ENCODE measurements at places on chromosomes 1 and 21.

DNA sequence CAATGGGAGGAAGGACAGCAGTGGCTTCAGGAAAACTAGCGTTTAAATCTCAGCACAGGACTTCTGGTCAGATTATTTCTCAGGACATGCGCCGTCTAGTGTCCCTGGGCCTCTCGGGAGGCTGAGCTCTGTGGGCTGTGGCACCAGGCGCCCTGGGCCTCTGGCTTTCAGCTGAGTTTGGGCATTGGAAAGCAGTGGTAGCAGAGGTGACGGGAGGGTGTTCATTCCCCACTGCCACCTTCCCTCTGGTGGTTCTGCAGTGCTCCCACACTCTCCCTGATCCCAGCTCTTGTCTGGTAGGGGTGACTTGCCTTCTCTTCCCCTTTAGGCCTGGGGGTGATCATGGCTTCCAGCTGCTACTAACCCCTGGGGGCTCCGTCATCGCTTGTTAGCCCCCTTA lies 42.2 kb upstream of the USP1 start:
- DNase-seq: no peak

DNA sequence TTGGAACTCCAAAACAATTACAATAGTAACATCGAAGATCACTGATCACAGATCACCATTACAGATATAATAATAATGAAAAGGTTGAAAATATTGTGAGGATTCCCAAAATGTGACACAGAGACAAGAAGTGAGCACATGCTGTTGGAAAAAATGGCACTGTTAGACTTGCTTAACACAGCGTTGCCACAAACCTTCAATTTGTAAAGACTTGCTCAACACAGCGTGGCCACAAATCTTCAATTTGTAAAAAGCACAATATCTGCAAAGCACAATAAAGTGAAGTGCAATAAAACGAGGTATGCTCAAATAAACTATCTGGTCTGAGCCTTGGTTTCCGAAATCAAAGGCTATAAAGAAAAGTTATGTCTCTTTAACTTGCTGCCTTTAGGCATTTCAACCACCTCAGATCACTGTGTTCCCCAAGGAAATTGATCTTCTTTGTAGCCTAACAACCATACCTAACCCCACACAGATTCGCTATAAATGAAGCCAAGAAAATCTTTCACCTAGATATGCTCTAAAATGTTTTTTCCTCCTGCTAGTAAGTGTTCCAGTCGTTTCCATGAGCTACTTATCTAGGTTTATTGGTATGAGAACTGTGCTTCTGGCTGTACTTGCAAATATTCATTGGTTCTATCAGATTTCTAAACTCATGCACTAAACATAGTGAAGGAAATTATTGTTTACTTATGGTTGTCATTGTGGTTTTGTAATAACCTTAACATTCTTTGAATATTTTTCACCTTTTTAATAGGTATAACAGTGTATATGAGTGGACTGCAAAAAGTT lies 13.1 kb upstream of the LPGAT1 start:
- DNase-seq: no peak

- no peak for DNase-seq
These were observed 635.1 kb downstream of the PTPRC start for GRCh38 chr1:199273837-199274379.

DNA sequence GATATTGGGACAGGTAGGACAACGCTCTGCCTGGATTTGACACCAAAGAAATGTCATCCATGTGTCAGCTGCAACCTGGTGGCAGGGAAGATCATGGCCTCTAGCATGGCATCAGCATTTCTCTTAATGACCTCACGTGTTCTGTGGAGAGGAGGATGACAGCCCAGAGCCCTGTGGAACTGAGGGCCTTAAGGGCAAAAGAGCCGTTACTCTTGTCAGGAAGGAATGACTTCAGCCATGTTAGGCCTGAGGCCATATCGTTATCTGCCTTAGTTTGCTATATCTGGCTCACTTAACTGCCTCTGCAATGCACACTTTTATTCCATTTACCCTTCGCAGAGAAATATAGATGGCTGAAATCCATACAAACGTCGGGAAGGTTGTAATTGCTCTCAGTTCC lies 83.2 kb upstream of the PBX1 start:
- DNase-seq: no peak

DNA sequence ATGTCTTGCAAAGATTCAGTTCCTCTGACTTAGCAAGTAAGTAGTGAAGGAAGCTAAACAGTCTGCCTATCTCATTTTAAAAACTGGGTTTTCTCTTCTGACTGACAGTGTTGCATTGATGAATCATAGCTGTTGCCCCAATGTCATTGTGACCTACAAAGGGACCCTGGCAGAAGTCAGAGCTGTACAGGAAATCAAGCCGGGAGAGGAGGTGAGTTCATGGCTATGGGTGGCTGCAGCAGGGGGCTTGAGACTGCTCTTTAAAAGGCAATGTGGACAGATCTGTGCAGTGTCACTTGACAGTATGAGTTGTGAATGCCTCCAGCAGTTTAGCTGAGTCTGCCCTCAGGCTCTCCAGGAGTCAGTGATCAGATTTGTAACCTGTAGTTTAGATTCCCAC lies 46.6 kb downstream of the SMYD2 start:
- DNase-seq: no peak

DNA sequence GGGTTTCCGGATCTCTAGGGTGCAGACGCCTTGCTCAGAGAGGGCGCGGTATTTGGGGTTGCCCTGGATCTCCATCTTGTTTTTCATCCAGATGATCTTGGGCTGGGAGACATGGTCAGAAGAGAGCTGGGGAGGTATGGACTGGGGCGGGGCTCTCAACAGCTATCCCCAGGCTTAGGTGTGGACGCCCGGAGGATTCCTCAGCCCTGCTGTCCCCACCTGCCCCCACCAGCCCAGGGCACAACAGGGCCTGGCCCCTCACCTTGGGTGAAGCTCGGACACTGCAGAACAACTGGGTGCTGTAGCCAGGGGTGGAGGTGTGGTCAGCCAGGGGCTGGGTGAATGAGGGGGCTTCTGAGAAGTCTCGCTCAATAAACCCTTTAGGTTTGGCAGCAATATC lies 6.6 kb downstream of the MYBPH start:
- DNase-seq: no peak

DNA sequence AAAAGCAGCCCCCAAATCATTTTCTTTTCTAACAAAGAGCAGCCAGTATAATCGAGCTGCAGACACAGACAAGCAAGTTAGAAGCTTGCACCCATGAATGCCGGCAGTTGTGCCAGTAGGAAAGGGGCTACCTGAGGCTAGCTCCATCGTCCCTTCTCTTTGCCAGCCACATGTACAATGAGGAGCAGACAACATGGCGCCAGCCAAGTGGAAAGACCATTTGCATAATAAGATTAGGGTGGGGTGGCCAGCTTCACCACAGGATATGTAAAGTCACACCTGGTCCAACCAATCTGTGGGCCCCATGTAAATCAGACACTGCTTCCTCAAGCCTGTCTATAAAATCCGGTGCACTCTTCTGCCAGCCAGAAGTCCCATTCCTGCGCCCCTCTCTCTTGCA lies 103.7 kb downstream of the CCDC185 start:
- DNase-seq: no peak

DNA sequence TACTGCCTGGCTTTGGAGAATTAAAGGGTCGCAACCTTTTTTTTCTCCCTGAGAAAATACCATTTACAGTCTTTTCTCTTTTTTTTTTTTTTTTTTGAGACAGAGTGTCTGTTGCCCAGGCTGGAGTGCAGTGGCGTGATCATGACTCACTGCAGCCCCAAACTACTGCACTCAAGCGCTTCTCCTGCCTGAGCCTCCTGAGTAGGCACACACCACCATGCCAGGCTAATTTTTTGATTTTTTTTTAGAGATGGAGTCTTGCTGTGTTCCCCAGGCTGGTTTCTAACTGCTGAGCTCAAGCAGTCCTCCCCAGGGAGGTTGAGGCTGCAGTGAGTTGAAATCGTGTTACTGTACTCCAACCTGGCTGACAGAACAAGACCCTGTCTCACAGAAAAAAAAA lies 24.6 kb downstream of the UBE4B start:
- no peak for DNase-seq

GRCh38 chr1:173861731-173862145 lies 6.1 kb downstream of the GAS5 start:
- no peak for DNase-seq

DNA sequence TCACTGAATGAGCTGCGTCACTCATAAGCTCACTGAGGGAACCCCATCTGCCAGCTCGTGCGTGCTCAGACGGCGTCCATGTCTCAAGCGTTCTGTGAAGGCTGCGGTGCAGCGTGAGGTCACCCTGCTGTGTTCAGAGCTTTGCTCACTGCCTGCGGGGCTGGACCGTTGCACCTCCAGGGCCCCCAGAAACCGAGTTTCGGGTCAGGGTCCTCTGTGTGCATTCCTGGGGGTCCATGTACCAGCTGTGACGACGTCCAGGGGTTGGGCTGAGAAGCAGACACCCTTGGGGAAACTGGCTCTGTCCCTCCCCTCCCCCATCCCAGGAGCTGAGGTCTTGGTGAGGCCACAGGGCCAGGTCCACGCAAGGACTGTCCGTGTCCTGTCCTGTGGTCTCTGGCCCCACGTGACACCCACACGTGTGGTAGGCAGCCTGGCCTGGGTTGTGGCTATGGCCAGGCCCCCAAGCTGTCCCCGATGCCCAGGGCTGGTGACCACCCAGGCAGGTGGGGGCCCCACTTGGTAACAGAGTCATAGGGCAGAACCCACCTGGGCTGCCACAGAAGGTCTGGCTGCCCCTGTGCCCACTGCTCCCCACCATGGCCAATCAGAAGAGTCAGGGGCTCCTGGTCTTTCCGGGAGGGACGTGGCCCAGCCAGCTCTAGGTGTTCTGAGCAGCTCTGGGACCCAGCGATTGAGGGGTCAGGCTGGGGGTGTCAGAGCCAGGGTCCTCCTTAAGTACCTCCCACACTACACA lies 24.4 kb downstream of the FTCD start:
- DNase-seq: no peak

DNA sequence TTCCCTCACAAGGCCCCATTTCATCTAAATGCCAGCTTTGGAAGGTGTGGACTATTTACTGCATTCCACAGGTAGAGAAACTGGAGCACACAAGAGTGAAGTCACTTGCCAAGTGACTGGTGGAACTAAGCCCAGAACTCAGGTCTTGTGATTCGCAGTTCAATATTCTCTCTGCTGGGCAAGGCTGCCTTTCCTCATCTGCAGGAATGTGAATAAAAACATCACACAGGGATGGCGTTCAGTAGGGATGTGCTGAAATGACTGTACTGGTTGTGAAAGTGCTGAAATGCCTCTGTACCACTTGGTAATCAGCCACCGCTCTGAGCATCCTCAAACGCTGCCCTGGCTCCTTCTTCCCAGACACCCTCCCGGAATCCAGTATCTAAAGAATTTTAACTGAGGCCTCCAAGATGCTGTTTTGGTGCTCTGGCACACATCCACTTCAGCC lies 145.6 kb downstream of the HIVEP3 start:
- DNase-seq: no peak

DNA sequence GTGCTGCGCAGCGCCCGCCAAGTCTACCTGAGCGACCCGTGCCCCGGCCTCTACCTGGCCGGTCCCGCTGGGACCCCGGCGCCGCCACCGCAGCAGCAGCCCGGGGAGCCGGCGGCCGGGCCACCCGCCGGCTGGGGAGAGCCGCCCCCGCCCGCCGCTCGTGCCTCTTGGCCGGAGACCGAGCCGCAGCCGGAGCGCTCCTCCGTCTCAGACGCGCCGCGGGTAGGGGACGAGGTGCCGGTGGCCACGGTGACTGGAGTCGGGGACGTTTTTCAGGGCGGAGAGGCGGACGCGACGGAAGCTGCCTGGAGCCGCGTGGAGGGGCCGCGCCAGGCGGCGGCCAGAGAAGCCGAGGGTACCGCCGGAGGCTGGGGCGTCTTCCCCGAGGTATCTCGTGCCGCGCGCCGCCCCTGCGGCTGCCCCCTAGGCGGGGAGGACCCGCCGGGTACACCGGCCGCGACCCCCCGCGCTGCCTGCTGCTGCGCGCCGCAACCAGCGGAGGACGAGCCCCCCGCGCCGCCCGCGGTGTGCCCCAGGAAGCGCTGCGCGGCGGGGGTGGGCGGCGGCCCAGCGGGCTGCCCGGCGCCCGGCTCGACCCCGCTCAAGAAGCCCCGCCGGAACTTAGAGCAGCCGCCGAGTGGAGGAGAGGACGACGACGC lies 646 bp downstream of the IER5 start:
- DNase-seq: peak; percentile 57

GRCh38 chr1:246157516-246157915 lies 349.6 kb downstream of the SMYD3 start:
- no peak for DNase-seq

GRCh38 chr1:192123212-192123611 lies 35.0 kb upstream of the RGS18 start:
- DNase-seq: no peak

DNA sequence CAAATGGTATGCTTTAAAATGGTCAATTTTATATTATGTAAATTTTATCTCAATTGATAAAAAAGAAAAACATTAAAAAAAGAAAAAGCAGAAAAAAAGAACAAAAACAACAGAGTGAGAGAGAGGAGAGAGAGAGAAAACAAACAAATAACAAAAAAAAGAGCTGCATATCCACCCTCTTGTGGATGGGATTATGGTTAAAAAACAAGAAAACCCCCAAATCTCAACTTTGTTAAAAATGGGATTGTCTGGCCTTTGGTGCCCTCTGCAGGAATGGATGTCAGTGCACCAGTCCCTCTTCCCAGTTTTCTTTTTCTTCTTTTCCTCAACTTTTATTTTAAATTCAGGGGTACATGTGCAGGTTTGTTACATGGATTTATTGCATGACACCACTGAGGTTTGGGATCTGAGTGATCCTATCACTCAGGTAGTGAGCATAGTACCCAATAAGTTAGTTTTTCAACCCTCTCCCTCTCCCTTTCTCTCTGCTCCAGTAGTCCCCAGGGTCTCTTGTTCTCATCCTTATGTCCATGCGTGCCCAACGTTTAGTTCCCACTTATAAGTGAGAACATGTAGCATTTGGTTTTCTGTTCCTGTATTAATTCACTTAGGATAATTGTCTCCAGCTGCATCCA lies 28.1 kb downstream of the RNF187 start:
- peak; percentile 41 for DNase-seq

DNA sequence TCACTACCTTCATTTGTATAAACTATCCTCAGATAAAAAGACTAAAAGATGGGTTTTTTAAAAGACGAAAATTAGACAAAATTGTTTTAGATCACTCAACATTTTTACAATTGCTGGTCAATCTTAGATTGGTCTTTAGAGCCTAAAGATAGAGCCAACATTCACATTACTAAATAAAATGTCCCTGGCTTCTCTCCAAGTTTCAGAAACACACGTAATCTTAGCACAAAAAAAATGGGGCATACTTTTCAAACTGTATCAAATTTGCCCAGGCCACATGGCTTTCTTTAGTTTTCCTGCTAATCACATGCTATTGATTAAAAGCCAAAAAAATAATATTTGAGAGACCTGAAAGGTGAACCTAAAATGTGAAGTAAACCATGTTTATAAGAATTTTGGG lies 288.1 kb downstream of the DPYD start:
- DNase-seq: no peak

- no peak for DNase-seq
These were observed 47.7 kb downstream of the NMNAT2 start for GRCh38 chr1:183370399-183371058.

- DNase-seq: no peak
These were observed 824.8 kb downstream of the ADGRL2 start for GRCh38 chr1:82625537-82625936.

GRCh38 chr1:231465051-231465450 lies 43.0 kb upstream of the EGLN1 start:
- DNase-seq: no peak
